ENCODE measurements at places on chromosomes 12 and 14.

- H3K27me3 ChIP-seq = no peaks in the 10 kb centered on the region
- no peak for DNase-seq
- H3K36me3 ChIP-seq = peaks cover 70% of the 10 kb centered on the region
- no peak overlapping the region for H3K27ac ChIP-seq
These were observed 10.9 kb downstream of the NAB2 start for GRCh38 chr12:57099766-57100165.

DNA sequence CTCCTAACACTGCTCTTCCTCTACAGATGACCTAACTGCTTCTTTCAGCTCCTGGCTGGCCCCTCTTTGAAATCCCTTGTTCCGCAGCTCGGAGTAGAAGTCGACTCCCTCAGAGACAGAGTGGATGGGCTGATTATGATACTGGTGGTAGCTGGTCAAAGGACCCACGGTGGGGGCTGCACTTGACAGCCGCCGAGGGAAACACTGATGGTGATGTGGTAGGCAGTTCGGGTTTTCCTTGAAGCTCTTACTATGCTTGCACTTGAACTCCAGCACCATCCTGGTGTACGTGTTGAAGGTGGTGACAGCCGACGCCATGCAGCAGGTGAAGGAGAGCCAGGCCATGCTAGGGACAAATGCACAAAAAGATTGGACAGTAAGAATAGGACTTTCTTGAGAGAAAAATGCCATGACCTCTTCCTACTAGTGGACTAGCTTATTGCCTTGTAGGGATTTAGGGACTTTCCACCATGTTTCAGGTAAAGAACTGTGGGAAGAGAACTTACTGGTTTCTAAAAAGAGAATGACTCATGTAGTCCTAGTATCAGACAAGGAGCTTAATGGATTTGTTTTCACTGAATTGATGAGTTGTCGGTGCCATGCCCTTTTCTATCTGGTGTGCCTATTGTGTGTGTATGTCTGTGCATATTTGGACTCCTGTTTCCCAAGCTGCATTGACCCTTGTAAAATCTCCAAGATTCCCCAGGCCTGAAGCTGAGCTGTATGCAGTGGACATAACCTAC lies 18.4 kb downstream of the GSG1 start:
- H3K27ac ChIP-seq = no peak overlapping the region
- no peaks in the 10 kb centered on the region for H3K36me3 ChIP-seq
- no peak for DNase-seq

GRCh38 chr14:91835920-91836843 lies 31.2 kb downstream of the TC2N start:
- H3K36me3 ChIP-seq = no peaks in the 10 kb centered on the region
- peak; percentile 84 for DNase-seq
- H3K27ac ChIP-seq = peak overlapping the region; percentile 68
- H3K4me3 ChIP-seq = peak overlapping the region; percentile 79
- peaks cover 21% of the 10 kb centered on the region for H3K4me1 ChIP-seq

DNA sequence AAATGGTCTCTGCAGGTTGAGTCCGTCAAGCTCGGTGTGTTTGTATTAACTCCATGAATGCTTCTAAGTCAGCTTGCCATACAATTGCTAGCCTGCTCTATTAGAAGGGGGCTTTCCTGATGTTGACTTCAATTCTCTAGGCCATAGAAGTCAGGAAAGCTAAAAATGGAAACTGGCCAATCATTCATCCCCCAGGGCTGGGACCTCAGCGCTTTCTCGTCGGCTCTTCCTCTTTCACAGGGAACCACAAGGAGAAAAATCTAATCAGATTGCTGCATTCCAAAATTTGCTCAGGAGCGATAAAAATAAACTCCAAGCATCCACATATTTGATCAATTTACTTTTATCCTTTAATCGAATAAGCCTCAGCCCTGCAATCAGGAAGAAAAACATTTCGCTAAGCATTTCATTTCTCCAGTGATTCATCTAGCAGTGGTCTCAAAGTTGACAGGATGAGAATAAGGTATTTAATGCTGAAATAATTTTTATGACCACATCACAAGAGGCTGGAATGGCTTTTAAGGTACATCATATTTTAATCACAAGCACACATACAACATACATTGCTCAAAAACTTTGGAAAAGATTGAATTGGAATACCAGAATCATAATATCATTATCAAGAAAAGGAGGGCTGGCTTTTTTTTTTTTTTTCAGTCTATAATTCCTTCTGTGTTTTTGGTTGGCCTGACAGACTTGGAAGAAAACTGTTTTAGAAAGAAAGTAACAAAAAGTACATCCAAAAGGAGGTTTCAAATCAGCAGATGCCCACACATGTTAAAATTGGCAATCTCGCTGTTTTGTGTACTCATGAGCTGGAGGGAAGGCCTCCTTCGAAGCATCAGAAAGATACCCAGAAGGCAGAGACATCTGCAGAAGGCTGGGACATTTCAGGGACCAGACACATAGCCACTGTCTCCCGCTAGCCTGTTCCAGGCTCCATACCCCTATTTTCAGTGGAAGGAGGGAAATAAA lies 316.3 kb downstream of the NUAK1 start:
- DNase-seq = no peak
- no peak overlapping the region for H3K27ac ChIP-seq
- H3K27me3 ChIP-seq = no peaks in the 10 kb centered on the region

- H3K4me1 ChIP-seq = peaks cover 34% of the 10 kb centered on the region
- H3K27me3 ChIP-seq = peaks cover 30% of the 10 kb centered on the region
- DNase-seq = no peak
- H3K27ac ChIP-seq = no peak overlapping the region
These were observed 1.9 kb downstream of the ARHGEF40 start for GRCh38 chr14:21072031-21072473.

DNA sequence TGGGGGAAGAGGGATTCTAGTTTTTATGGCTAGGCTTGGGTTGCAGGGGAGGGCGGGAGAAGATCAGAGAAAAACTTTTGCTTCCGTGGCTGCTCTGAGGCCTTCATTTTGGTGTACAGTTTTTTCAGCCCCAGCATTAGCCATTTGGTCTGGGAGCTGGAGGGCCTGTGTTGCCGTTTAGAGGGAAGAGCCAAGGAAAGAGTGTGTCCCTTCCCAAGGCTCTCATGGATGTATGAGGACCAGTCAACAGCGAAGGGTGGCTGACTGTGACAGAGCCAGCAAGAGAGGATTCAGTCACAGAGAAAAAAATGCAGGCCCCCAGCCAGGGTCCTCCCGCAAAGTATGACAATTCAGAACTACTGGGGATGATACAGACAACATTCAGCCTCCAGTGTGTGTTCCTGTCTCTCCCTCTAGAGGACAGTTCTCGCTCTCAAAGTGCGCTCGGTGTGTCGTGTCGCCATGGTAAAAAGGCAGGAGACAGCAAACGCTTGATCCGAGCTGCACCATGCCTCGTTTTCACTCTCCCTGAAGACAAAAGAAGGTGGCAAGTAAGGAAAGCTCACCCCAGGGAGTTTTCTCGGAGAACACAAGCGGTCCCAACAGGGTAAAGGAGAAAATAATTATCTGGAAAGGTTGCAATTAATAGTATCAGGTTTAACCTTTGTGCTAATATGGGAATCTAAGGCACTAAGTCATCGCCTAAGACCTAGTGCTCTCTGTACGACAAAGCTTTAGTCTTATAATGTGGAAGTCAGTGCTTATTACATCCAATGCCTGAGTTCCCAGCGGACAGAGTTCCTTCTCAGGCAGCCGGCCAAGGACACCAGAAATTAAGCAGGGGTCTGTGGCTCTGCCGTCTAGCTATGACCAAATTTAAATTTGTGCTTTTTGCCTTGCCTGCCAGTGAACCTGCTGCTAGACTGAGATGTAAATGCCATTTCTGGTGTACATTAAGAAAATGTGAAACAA lies 157.3 kb upstream of the PLXNC1 start:
- no peaks in the 10 kb centered on the region for H3K36me3 ChIP-seq
- no peaks in the 10 kb centered on the region for H3K27me3 ChIP-seq
- no peak overlapping the region for H3K4me3 ChIP-seq
- H3K4me1 ChIP-seq = no peaks in the 10 kb centered on the region

DNA sequence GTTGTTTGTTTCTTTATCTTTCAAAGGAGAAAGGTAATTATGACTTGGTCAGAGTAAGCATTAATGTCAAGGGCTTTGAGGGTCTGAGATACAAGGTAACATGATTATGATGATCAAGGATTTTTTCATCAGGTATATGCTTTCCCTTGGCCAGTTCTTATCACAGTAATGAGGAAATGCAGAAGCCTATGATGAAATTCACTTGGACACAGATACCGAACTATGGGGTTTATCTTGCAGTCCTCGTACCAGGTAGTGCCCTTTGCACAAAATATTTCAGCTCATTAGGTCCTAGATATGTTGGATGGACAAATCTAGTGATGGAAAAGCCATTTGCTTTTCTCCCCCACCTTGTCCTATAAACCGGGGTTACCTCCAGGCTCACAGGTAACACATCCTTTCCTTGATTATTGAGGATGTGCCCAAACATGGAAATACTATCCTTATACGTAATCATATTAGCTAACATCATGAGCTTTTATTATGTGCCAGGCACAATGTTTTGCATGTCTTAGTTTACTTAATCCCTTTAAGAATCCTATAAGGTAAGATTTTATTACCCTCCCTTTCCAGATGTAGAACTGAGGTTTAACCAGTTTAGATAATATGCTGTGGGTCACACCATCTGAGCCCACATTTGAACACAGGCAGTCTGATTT lies 7.0 kb upstream of the RASSF3 start:
- no peaks in the 10 kb centered on the region for H3K27me3 ChIP-seq
- no peak overlapping the region for H3K4me3 ChIP-seq
- H3K4me1 ChIP-seq = peaks cover 18% of the 10 kb centered on the region
- no peak overlapping the region for H3K27ac ChIP-seq
- no peaks in the 10 kb centered on the region for H3K36me3 ChIP-seq

DNA sequence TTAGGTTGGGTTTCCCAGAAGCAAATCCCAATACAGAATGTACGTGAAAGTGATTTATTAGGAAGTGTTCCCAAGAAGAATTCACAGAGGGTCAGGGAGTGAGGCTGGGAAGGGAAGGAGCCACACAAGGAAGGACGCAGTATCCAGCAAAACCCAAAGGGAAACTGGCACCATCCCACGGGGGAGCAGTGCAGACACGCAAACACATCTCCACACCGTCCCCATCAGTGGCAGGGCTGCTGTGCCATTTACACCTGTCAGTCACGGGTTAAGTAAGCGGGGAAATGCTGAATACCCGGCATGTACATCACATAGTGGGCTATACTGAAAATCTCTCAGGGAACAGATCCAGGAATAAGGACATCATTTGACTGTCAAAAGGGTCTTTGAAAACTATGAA lies 93.9 kb downstream of the SLC38A1 start:
- no peaks in the 10 kb centered on the region for H3K27me3 ChIP-seq
- H3K36me3 ChIP-seq = no peaks in the 10 kb centered on the region
- no peak overlapping the region for H3K27ac ChIP-seq

DNA sequence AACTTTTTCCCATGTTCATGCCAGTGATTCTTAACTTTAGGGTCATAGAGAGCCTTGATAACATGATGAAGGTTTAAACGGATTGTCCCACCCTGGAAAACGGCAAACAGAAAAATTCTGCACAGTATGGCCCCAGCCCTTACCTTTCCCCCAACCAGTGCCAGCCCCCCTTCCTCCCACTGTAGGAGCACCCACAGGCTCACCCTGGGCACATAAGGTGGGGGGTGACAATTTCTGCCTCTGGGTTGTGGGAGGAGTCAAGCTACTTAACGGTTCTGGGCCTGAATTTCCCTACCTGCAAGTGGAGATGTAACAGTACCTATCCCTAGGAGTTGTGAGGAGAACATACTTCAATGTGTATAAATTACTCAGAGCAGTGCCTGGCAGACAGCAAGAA lies 18.0 kb downstream of the XRCC3 start:
- H3K4me3 ChIP-seq = no peak overlapping the region
- H3K27ac ChIP-seq = no peak overlapping the region
- DNase-seq = no peak

- no peak overlapping the region for H3K4me3 ChIP-seq
- no peaks in the 10 kb centered on the region for H3K36me3 ChIP-seq
- no peak for DNase-seq
- no peaks in the 10 kb centered on the region for H3K4me1 ChIP-seq
These were observed 650.0 kb upstream of the STXBP6 start for GRCh38 chr14:25699981-25700380.

DNA sequence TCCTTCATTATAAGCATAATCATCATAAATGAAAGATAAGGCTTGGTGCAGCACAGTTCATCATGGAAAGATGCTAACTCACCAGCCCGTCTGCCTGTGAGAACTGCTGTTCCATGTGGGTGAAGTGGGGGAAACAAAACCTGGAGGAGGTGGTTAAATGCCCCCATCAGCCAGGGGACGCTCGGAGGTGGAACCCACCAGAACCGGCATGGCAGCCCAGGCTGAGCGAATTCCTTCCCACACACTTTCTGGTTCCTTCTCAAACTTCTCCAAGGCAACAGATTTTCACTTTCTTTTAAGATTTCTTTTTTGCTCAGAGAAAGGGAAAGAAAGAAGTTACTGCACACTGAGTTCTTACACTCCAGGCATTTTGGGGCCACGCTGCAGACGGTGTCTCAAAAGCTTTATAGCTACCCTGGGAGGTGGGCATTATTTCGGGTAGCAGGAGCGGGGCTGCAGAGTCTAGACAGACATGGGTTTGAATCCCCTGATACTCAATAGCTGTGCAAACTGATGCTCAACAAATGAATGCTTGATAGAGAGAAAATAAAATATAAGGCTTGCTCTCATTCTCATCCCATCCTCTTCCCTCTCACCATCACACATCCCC lies 190.7 kb downstream of the BCL11B start:
- no peak overlapping the region for H3K4me3 ChIP-seq
- DNase-seq = no peak
- no peak overlapping the region for H3K27ac ChIP-seq
- H3K4me1 ChIP-seq = no peaks in the 10 kb centered on the region
- H3K27me3 ChIP-seq = no peaks in the 10 kb centered on the region

DNA sequence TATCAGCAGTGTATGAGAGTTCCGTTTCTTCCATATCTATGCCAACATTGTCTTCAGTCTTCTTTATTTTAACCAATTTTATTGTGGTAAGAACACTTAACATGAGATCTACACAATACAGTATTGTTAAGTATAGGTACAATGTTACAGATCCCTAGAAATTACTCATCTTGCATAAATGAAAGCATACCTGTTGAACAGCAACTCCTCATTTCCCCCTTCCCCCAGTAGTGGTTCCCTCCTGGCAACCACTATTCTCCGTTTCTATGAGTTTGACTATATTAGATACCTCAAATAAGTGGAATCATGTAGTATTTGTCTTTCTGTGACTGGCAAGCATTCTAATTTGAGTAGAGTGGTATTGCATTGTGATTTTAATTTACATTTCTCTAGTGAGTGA lies 150.5 kb downstream of the CRADD start:
- no peaks in the 10 kb centered on the region for H3K4me1 ChIP-seq
- H3K4me3 ChIP-seq = no peak overlapping the region
- no peak for DNase-seq
- H3K27ac ChIP-seq = no peak overlapping the region

DNA sequence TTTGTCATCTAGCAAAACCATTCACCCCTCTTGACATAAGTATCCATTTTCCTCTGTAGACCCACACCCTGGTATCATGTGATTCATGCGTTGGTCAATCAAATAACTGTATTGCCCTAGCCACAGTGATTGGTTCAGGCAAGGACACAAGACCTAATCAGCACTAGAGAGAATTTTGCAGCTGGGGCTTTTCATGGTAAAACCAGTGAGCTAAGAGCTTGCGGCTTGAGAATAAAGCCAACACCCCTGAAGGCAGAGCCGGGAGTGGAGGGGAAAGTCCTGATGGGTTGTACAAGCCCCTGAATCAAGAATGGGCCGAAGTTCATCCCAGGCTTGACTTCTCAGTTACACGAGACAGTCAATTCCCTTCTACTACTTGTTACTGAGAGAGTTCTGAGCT lies 33.2 kb upstream of the LTBP2 start:
- H3K27ac ChIP-seq = no peak overlapping the region
- H3K36me3 ChIP-seq = no peaks in the 10 kb centered on the region
- peaks cover 2% of the 10 kb centered on the region for H3K27me3 ChIP-seq

GRCh38 chr12:105860561-105861207 lies 278.1 kb downstream of the NUAK1 start:
- H3K27me3 ChIP-seq = no peaks in the 10 kb centered on the region
- no peak overlapping the region for H3K4me3 ChIP-seq
- no peak overlapping the region for H3K27ac ChIP-seq
- no peaks in the 10 kb centered on the region for H3K36me3 ChIP-seq
- H3K4me1 ChIP-seq = no peaks in the 10 kb centered on the region
